ENCODE measurements at places on chromosomes 3 and 15.

- no peak for DNase-seq
Measured at GRCh38 chr3:134449277-134449676, 36.5 kb downstream of the ANAPC13 start.

GRCh38 chr15:91357486-91357885 is 257.4 kb downstream of the SV2B start:
- no peak for DNase-seq

DNA sequence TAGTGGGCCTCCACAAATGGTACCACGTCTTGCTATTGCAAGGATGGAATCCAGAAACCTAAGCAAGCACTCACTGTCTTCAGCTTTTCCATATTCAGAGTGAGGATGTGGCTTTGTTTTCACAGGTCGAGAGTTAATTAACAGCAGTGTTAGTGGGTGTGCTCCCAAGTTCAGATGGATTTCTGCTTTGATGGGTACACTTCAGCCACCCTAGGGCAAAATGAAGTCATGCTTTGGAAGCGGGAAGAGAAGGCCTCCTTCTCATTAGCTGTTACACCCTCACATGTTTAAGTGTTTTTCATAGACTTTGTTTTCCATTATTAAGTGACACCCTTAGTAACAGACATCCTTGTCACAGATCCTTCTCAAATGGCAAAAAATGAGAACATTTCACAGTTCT is 36.3 kb upstream of the DYNC1LI1 start:
- DNase-seq = no peak

GRCh38 chr15:96322536-96323318 is 7.8 kb upstream of the NR2F2 start:
- DNase-seq = no peak

DNA sequence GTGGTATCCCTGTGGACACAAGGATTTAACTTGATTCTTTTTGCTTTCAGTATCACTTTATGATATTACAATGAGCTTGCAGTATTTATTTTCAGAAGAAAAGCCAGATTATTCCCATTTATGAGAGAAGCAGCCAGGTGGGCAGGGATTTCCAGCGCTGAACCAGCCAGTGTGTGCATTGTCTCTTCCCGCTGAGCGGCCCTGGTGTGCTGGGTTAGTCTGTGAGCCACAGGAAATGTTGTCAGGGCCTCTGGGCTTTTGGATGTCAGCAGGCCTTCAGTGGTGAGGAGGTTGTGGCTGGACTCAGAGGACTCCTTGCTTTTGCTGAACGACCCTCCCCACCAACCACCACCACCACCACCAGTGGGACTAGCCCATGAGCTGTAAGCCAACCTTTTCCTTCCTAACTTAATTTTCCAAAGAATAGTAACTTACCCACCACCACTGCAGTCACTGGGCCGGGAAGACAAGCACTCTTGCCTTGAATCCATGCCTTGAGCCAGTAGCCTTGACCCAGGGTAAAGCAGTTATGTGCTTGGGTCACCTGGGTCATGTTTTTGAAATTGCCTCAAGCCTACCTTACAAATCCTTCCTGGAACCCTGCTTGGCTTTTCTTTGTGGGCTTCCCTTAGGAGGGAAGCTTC is 33.1 kb downstream of the FLNB start:
- DNase-seq = no peak

DNA sequence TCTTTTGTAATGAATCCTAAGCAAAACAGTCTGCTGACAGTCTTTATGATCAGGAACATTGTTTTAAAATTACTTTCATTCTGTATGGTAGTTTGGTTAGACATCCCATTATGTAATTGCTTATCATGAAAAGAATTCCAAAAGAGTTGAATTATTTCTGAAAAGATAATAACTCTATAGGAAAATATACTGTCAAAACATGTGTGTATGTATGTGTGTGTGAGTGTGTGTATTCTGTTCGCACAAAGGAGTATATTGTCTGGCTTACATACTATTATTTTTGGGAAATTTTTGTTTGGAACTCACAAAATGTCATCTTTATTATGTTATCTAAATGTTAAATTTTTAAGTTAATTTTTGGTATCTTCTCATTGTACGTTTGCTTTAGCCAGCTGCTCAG is 1075.9 kb downstream of the ZPLD1 start:
- no peak for DNase-seq

- no peak for DNase-seq
Measured at GRCh38 chr15:79442911-79443310, 10.8 kb downstream of the MINAR1 start.

DNA sequence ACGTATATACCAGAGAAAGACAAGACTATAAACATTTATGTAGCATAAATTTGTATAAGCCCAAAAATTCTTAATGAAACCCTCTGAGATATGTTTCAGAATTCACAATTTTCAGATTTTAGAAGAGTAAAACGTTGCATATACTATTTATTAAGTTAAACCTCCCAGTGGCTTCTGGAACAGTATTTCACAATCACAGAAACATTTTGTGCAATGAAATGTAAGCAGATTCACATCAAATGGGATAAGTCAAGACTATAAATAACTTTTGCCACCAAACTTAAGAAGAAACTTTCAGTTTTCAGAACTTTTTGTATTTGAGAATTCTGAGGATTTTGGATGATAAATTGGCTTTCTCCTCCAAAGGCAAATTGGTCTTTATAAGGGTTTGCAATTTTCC is 9.2 kb downstream of the SLTM start:
- no peak for DNase-seq
